ENCODE measurements at places on chromosomes 2 and 18.

DNA sequence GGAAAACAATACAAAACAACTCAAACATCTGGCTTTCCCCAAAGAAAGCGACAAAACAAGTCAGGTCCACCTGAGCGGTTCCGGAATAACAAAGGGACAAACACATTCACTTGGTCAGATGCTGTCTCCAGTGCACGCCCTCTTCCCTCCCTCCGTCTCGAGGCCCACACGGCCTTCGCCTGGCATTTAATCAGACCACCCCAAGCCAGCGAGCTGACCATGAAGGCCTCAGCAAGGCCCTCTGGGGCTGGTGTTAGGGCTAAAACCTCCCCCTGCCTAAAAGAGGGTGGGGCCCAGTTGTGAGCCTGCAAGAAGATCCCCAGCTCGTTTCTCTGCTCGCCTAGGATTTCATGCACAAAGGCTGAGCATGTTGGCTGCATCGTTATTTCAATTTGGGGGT lies 180.3 kb downstream of the EIPR1 start:
- no peak for DNase-seq

GRCh38 chr2:17309181-17309580 lies 209.1 kb downstream of the RAD51AP2 start:
- DNase-seq: no peak

GRCh38 chr2:118882693-118883336 lies 35.4 kb upstream of the EN1 start:
- no peak for DNase-seq

GRCh38 chr2:24978661-24979060 lies 6.9 kb upstream of the DNAJC27 start:
- no peak for DNase-seq

DNA sequence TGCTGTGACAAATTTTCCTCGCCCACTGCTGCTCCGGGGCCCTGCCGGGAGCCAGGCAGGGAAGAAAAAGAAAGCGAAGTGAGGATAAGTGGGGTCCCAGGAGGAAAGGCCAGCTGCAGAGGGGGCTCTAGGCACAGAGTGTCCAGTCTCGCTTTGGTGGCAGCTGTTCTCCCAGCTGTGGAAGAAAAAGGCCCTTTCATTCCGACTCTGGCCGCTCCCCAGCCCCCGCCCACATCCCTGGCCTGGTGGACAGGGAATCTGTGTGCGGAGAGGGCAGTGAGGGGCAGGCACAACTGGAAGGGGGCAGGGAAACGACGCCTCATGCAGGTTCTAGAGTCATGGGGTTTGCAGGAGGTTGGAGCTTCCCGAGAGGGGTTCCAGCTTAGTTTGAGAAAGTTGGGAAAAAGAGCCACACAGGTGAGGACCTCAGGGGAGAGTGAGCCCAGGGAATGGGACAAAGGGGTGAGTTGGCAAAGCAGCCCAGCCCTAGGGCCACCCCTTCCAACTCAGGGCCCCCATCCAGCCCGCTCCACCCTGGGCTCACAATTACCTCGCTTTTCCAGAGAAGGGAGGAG lies 1.8 kb downstream of the RTKN start:
- no peak for DNase-seq

Data from NCI-H1436 treated with DMSO at 0.1 percent for 48 hours (cell line).